ENCODE measurements at places on chromosomes 6 and 20. TPM values are rescaled to one million over a fixed set of nuclear protein-coding genes. Genes with fewer than 3 reads are reported as not detected.

Gene ARMH2
- not detected for total RNA-seq

Gene LY6G6D
- total RNA-seq, result not detected

Gene MYBL2
- total RNA-seq, result 96.4 TPM

Gene OPN5
- not detected for total RNA-seq

All from activated CD8-positive, alpha-beta T cell treated with anti-CD3 and anti-CD28 coated beads for 36 hours (primary cell).